ENCODE measurements at places on chromosomes 7 and 10. TPM values are rescaled to one million over a fixed set of nuclear protein-coding genes. Genes with fewer than 3 reads are reported as not detected.

DNA sequence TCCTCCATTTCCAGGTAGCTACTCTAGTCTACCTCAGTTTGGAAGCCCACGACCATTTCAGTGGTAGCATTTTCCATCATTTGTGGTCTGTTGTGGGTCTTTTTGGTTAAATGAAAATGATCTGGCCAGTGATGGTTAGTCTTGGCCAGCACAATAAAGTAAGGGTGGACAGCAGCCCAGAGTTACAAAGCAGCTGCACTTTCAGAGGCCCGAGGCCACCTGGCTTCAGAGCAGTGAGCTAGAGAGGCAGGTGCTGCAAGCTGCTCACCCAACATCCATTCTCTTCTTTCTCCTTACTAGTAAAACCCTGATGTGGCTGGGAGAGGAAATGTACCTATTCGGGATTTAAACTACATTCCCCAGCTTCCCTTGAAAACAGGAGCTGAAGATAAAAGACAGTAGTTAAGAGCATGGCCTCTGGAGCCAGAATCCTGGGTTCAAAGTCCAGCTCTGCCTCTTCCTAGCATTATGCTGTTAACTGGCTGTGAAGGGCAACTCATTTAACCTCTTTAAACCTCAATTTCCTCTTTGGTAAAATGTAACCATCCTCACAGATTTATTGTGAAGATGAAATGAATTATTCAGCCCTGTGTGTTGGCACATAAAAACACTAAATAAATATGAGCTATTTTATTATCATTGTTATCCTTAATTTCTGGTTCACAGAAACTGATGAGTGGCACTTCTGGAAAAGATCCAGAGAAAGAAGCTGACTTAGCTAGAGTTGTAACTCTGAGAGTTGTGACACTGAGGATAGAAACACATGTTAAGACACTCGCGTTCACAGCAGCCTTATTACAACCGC is 517.4 kb downstream of the PARD3 start:
- DNase-seq: no peak

DNA sequence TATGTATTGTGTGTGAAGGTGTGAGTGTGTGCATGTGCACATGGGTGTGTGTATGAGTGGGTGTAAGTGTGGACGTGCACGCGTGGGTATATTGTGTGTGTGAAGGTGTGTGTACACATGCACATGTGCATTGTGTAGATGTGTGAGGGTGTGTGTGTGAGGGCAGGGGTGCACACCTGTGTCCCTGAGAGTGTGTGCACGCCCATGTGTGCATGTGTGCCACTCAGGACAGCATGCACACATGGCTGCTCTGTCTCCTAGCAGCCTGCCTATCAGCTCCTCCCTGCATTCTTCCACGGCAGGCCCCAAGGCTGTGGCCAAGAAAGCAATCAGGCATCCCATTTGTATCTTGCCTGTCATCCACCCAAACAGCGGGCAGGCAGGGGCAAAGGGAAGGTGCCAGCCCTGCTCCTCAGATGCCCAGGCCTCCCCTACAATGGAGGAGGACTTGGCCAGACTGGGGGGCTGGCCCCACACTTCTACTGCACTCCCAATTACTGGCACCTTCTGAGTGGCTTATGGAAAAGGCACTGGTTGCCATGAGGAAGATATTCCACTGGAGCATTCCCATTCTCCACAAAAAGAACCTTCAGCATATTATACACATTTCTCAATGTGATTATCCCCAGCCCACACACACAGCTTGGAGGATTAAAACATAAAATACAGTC is 380.4 kb upstream of the ZMIZ1 start:
- no peak for DNase-seq

GRCh38 chr10:97836446-97836845 is 13.2 kb upstream of the GOLGA7B start:
- no peak for DNase-seq

- DNase-seq: peak; percentile 57
Observed at GRCh38 chr7:32890010-32890792, 1.4 kb downstream of the KBTBD2 start.

DNA sequence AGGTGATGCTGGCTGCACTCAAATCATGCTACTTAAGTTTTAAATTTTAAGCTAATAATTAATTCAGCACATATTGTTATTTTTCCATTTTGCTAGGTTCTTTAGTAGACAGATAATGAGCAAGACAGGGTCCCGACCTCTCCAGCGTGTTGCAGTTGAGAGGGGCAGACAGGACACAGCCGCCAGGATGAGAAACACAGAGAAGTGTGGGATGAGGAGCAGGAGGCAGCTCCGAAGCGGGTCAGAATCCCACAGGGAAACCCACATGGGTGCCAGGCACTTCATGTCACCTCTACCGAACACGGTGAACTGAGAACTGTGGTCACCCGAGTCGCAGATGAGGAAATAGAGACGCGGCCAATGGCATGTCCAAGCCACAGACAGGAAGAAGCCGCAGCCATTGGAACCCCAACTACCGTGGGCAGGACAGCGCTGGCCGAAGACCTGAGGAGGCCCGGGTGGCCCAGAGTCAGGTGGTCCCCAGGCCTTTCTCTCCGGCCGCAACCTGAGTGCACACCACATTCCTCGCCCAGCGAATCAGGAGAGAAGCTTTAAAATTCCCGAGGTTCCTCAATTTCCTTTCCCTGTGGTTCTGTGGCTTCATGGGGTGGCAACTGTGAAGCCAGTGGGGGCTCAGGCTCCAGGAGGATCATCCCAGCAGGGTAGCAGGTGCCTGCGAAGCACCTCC is 213.0 kb downstream of the DNAJB6 start:
- DNase-seq: no peak

The SPDYE2B gene
- total RNA-seq: not detected

The CTNNA3 gene
- total RNA-seq: 0.84 TPM

- DNase-seq: no peak
Observed at GRCh38 chr10:130744631-130745030, 566.9 kb downstream of the TCERG1L start.

DNA sequence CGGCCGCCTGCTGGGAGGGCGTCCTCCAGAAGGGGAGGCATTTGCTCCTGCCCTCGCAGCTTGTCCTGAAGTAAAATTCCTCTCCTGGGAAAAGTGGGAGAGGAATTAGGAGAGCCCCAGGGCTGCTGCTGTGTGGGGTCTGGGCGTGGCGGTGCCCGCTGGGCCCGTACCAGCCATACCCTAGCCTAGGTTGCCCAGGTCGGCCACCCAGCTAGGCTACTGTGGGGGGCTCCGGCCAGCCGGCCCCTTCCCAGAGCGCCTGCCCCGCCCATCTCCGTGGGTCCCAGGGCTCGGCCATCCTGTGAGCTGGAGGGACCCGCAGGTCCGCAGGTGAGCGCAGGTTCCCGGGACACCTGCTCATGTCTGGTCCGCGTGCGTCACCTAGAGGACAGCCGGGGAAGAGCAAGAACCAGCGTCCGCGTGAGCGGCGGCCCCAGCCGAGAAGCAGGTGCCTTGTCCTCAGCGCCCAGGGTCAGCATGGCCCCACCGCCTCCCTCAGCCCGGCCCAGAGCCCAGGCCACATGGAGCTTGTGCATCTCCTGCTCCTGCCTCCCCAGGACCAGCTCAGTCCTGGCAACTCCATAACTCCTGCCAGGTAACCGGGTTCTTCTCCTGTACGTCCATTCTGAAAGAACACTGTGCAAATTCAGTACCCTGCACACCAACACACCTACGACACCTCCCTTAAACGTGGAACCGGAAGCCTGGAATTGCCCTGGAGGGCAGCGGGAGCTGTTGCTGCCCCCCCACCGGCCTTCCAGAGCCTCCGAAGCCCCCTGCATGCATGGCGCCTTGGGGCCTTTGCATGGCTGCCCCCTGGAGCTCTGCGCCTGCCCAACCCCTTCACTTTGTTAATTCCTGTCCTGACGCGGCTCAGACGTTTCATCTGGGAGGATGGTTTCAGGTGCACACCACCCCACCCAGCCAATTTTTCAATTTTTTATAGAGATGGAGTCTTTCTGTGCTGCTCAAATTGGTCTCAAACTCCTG is 22.8 kb upstream of the FOXL3 start:
- DNase-seq: no peak

The MMP21 gene
- 0.84 TPM for total RNA-seq

GRCh38 chr10:14560791-14561765 is 213.6 kb downstream of the FAM107B start:
- no peak for DNase-seq

- no peak for DNase-seq
Observed at GRCh38 chr10:11298116-11298515, 280.4 kb downstream of the CELF2 start.

The PRKAR2B gene
- total RNA-seq: 0.43 TPM

- no peak for DNase-seq
Observed at GRCh38 chr10:124043310-124044142, 49.9 kb downstream of the CHST15 start.

The ACTR3C gene
- 7.0 TPM for total RNA-seq

DNA sequence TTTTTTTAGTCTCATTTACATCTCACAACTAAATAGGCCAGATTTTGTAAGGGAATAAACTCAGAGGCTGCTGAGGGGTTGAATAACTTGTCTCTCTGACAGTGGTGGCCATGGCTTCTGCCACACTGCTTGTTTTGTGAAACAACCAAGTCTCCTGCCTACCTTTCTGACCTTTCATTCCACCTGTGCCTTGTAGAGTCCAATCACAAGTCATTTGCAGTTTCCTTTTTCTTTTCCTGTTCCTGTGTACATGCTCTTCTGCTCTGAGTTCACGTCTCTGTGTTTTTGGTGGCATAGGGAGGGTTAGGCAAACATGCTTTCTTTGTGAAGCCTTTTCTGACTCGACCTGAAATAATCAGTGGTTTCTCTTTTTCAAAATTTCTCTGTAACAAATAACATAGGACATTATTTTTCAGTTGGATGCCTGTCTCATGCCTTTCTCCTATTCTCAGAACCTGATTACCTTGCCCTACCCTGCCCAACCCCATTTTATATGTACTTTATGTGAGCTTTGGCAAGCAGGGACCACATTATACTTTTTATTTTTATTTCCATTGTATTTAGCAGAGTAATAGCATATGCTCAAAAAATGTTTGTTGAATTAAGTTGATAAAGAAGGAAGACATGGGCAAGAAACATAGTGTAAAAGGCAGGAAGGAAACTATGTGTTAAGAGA is 81.7 kb downstream of the HDAC9 start:
- no peak for DNase-seq

DNA sequence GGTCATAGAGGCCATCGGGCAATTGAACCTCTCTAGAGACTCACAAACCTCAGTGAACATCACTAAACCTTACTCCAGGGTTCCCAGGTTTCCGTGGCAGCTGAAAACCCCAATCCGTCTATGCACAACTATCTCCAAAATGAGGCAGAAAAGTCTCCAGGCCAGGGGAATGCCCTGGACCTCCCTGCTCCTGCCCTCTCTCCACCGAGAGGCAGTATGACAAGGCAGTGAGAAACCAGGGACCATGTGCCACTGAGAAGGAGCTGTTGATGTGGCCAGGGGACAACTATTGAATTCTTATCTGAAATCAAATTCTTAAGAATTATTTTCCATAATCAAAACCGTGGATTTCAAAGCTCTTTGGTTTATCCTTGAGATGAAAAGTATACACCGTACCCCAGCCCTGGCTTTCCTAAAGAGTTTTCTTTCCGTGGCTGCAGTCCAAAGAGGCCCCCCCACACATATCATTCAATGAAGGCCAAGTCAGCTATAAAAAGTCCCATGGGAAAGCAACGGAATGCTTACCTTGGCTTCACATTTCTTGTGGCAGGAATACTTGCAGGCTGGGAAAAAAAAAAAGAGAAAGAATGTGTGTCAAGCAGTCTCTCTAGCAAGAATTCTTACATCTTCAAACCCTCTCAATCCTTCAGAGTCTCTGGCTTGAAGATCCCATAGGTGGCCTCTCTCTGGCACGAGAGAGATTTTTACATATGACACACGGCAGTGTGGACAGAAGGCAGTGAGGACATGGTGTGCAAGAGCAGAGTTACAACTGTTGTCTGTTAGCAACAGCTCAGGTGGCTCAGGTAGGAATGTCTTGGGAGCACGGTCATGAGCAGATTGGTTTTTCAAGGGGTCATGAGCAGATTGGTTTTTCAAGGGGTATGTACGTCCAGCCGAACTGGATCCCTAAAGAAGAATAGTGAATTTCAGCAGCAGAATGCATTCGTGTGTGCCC is 75.2 kb downstream of the TNS3 start:
- no peak for DNase-seq

DNA sequence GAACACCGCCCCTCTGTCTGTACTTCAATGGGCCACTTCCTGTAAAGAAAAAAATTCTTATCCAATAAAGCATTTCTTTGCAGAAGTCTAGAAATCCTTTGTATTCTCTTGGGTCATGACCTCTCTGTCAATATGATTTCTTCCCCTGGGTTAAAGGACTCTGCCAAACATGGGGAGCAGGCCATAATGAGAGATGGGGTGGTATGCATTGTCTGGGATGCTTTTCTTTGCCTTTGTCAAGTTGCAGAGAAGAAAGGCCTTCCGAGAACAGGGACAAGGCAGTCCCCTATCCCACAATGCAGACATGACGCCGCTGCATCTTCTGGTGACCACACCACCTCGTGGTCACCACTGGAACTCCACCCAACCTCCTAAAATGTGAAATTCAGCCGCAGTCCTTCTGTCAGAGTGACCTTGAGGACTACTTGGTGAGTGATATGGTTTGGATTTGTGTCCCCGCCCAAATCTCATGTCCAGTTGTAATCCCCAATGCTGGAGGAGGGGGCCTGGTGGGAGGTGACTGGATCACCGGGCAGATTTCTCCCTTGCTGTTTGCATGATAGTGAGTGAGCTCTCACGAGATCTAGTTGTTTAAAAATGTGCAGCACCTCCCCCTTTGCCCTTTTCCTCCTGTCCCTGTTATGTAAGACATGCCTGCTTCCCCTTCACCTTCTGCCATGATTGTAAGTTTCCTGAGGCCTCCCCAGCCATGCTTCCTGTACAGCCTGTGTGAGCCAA is 15.2 kb upstream of the FRMPD2 start:
- DNase-seq: peak; percentile 55

GRCh38 chr10:72557362-72557761 is 68.5 kb downstream of the MICU1 start:
- no peak for DNase-seq
